ENCODE measurements at places on chromosomes 7 and 10.

DNA sequence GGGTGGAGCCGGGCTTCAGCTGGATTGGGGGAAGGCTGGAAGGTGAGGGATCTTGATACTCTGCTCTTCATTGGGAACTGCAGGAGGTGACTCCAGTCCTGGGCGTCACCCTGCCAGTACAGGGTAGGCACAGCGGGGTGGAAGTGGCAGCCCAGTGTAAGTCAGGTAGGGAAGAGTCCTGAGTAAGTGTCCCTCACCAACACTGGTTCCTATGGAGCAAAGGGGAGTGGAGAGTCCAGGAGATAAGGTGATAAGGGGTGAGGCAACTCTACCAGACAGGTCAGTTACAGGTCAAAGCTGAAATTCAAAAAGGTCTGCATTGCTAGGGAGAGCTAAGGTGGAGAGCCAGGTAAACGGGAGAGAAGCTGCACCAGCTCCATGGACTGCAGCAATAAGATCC lies 145.6 kb upstream of the NFE2L3 start:
- no peak for DNase-seq

DNA sequence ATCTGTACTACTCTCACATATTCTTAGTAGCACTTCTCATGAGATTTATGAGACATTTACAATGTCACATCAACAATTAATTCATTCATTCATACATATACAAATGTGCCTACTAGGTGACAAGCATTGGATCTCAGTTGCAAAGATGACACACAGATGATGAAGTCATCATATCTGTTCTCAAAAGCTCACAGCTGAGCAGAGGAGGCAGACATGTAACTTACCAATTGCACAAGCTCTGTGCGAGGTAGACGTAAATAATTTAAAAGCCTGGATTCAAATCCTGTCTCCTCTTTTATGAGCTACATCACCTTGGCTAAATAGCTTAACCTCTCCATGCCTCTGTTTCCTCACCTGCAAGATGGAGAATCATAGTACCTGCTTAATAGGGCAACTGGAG lies 109.4 kb upstream of the FAM133B start:
- no peak for DNase-seq

DNA sequence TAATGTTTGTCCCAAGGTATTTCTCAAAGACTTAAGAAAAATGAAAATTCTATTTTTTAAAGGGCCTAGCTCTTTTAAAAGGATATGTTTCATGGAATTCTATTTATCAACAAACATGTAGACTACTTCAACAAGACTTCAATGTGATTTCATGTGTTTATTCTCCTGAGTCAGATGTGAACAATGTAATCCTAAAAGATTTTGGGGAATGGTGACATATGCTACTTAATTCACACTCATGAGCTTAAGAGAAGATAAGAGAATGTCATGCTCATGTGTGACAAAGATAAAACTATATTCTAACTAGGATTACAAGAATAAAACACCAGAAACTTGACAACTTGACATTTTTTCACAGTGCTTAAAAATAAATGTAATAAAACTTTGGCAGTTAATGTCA lies 127.5 kb downstream of the TES start:
- DNase-seq = peak; percentile 13

GRCh38 chr7:7103343-7104313 lies 78.7 kb upstream of the C1GALT1 start:
- peak; percentile 92 for DNase-seq

GRCh38 chr10:91598211-91598977 lies 34.5 kb downstream of the PPP1R3C start:
- DNase-seq = no peak

- DNase-seq = no peak
Measured at GRCh38 chr7:152869041-152869676, 109.6 kb downstream of the ACTR3B start.

DNA sequence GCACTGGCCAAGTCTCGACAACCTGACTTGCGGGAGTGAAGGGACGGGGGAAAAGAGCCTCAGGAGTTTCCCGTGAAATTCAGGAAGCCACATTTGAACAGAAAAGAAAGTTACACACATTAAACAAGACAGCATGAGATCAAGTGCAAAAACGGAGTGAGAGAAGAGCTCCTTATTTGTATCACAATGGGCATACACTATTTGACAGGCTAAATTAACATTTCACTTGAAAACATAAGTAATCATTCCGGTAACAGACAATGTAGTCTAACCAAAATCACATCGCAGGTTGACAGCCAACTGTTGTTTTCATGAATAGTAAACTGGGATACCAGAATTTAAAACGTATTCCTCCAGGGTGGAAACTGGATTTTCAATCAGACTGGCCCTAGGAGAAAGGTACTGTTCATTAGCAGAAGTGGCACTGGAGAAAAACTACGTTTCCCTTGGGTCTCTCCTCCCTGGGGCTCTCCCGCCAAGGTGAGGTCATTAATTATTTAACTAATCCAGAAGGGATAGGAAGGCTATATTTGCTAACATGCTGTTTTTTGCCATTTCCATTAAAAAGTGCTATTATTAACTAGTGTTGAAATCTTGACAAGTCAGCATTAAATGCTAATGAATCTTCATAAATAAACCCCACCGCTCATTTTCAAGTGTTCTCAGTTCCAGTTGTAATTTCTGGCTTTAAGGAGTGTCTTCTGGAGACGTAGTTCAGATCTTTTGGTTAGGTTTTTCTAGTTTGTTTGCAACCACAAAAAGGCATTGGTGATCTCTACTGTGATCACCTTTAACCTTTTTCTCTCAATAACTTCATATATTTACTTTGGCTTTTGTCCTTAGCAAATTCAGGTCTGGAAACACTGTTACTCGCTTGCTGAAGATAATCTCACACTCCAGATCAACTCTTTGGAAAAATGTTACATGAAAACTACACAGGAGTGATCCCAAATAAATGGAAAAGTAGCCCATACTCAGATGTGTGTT lies 25.1 kb downstream of the RHEB start:
- no peak for DNase-seq

- DNase-seq = no peak
Measured at GRCh38 chr10:27995311-27995710, 3.6 kb downstream of the ODAD2 start.

DNA sequence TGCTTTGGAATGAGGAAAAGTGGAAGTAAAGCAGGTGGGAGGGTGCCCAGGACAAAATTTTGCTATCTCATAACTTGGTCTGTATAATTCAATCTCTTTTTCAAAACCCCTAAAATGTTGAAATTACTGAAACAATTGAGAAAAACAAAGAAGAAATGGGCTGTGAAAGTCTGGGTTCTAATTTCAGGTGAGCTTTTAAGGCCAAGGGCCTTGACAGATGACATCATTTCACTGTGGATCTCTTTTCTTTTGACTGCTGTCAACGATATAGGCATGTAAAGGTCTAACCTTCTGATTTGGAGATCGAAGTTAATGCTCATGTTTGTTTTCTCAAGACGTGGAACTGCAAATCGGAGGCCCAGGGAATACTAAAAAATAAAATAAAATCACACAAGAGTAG lies 127.8 kb downstream of the ITGA8 start:
- DNase-seq = no peak

DNA sequence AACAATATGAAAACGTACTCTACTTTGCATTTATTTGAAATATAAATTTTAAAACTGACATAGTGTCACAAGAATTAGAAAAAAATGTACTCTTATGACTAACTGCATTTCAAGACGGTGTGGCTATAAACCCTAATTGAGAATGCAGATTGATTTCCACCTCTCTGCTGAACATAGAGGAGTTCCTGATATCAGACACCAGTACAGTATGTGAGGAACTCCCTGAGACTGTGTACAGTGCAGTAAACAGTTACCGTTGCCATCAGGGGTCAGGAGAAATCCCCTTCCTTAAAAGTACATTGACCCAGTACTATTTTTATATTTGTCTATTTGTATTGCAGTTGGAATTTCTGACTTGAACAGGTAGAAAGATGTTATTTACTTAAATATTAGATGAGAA lies 61.8 kb upstream of the DKK1 start:
- DNase-seq = no peak

DNA sequence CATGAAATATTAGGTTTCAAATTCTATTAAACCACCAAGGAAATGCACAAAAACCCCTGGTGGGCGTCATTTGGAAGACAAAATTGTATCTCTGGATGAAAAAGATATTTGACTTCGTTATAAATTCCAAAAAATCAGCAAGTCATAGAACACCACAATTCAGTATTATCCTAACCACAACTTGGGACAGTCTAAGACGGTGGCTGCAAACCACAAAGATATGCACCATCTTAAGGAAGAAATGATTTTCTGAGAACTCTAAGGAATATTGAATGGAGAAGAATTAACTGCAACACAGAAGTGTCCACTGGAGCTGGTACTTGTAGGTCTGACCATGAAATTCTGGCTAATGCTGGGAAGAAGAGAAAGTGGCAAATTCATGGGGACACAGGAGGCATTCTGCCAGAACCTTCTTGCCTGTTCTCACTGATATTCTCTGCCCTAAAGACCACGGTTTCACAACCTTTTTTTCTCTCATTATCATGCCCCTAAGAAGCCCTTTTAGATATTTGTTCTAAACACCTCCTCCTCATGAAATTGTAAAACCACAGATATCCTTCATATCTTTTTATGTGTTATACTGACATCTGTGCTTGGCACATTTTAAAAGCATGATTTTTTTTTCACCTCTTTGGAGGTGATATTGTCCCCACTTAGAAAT lies 92.9 kb downstream of the SFMBT2 start:
- DNase-seq = peak; percentile 23
